BE2C (cell line): ENCODE measurements at places on chromosomes 5 and 9.
A peak's percentile ranks its signal among the peaks of the same experiment; 100 is the strongest.

GRCh38 chr5:149228618-149229297, 42.9 kb upstream of the AFAP1L1 start:
- no peak for DNase-seq

DNA sequence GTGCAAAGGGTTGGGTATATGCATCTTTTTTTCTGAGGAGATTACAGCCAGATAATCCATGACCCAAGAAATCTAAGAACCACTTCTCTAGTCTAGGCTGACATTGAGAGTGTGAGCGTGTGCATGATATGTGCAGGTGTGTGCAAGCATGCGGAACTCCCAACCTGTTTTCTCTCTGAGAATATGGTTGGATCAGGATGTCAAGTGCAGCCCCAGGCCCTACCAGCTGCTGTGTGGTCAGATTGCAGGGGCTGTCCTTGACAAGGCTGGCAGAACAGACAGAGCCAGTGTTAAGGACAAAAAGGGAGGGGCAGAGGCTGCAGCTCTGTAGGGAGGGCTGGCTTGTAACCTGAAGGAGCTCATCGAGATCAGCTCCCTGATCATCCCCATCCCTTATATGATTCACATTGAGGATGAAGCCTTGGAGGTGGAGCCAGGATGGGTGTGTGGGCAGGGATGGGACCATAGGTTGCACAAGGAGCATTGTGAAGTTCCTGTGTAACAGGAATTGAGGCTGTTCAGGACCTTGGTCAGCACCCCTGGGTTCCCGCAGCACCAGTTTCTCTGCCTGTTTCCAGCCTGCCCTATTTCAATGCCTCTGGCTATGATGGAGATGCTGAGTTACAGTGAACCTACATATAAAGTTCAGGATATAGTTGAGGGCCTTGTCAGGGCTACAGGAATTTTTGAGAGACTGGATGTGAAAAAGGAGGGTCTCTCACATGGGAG, 52.6 kb upstream of the ARAP3 start:
- no peak for DNase-seq

- no peak for DNase-seq
Measured at GRCh38 chr9:1759771-1760300, 255.3 kb upstream of the SMARCA2 start.

DNA sequence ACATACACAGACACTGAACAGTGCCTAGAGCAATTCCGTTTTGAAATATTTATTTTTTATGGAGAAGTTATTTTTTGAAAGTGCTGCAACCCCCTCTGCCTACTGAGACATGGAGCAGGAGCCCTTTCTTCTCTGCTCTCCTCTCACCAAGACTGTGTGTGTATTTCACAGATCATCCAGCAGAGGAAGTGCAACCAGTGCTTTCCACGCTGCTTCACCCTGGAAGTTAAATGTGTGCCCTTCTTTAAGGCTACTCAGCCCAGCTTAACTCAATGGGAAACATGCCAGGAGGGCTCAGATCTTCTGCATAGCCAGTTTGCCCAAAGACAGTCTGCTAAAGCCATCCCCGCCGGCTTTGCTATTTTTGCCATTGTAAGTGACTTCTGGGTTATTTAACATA, 606.3 kb downstream of the TLE1 start:
- DNase-seq = no peak

DNA sequence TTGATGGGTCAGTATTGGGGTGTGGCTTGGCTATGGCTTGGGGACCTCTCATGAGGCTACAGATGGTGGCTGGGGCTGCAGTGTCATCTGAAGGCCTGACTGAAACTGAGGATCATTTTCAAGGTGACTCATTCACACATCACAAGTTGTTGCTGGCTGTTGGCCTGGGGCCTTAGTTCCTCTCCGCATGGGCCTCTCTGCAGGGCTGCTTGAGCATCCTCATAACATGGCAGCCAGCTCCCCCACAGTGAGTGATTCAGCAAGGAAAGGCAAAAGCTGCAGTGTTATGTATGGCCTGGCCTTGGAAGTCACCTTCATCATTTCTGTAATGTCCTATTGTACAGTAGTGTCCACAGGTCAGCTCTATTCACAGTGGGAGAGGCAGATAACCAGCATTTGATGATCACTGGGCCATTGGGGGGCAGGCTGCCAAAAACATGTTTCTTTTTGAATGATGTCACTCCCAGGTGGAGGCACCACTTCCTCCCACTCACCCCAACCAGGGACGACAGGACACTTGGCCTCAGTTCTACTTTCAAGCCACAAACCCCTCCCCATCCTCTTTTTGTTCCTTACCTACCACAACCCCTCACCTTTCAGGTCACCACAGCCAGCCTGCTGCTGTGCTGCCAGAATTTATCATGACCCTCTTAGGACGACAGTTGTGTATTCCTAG, 14.4 kb downstream of the FGD3 start:
- no peak for DNase-seq

DNA sequence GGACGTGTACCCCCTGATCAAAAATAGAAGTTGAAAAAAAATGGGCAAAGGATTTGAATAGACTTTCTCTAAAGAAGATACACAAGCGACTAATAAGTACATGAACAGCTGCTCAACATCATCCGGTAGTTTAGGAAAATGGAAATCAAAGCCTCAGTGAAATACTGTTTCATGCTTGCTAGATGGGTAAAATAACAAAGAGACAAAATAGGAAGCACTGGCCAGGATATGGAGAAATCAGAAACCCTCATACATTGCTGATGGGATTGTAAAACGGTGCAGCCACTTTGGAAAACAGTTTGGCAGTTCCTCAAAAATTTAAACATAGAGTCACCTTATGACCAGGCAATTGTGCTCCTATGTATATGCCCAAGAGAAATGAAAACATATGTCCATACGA, 65.0 kb upstream of the SUB1 start:
- DNase-seq = no peak

DNA sequence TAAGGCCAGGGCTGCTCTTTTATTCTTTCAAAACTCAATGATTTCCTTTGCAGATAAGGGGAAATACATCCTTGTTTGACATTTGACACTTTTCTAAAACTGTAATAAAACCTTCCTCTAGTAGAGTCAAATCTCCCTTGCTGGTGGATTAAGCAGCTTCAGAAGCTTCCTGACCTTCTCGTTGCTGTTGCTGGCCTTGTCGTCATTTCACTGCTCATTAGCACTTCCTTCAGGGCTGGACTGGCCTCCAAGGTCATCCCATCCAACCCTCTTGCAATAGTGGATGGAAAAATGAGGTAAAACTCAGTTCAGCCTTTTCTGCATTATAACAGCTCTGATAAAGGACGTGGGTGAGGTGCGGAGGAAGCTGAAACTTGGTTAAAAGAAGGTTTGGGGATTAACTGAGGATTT, 1.1 kb upstream of the ADAMTSL1 start:
- DNase-seq = no peak

DNA sequence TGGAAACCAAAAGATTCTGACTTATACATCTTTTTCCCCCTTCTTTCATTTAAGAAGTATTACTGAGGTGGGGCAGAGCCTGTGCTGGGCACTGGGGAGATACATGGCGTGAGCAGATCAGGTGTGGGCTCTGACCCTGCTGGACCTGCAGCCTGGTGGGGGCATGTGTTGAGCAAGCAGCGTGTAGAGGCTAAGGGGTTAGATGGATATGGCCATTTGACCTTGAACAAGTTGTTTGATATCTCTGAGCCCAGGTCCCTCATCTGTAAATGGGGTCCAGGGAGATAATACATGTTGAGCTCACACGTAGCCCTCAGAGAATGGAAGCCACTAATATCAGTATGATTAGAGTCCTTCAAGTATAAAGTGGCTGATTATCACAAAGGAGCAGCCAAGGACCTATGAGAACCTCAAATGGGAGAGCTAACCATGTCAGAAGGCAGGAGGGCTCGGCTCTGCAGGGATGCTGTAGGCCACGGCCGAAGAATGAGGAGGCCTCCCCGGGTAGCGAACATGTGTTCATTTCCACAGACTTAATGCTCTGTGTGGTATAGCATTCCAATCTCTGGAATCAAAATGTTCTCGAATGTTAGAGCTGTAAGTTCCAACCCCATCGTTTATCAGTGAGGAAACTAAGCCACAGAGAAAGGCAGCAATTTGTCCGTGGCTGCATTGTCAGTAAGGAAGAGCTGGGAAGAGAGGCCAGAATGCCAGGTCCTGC, 15.4 kb upstream of the ANGPTL2 start:
- no peak for DNase-seq

- DNase-seq = no peak
Measured at GRCh38 chr9:124849801-124850200, 3.5 kb upstream of the WDR38 start.

- no peak for DNase-seq
Measured at GRCh38 chr5:122770477-122770876, 4.4 kb upstream of the SNX2 start.

DNA sequence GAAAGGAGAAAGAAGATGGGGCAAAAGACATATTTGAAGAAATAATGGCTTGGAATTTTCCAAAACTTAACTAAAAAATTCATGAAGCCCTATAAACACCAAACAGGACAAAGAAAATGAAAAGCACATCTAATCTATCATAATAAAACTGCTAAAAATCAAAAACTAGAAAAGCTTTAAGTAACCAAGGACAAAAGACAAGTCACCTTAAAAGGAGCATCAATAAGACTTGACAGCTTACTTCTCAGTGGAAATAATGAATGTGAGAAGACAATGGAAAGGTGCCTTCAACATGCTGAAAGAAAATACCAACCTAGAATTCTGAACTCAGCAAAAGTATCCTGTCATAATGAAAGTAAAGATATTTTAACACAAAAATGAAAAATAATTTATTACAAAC, 27.0 kb downstream of the GTF3C4 start:
- no peak for DNase-seq

GRCh38 chr5:139745800-139746690, 49.6 kb upstream of the PSD2 start:
- DNase-seq = peak; percentile 83

- no peak for DNase-seq
Measured at GRCh38 chr9:11933926-11934325, 759.3 kb upstream of the TYRP1 start.

GRCh38 chr5:124468671-124469411, 277.6 kb downstream of the ZNF608 start:
- DNase-seq = no peak

GRCh38 chr9:125427556-125427955, 165.9 kb downstream of the GAPVD1 start:
- no peak for DNase-seq

GRCh38 chr5:35810601-35811000, 46.1 kb upstream of the IL7R start:
- DNase-seq = no peak

GRCh38 chr9:14271093-14271673, 42.8 kb downstream of the NFIB start:
- DNase-seq = peak; percentile 94

DNA sequence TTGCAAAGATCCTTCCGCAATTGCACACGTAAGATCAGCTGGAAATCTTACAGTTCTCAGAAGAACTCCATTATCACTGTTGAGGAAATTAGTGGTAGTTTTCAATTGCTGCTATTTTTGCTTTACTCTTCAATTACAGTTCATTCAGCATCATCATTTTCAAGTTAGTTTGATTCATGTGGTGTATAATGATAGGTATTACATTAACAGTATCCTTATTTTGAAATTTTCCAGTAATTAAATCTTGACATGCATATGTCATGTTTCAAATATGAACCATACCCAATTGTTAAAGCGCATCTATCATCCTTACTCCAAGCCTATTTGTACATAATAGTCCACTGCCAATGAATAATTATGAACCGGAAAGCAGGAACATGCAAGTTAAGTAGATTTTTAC, 60.3 kb downstream of the NR6A1 start:
- no peak for DNase-seq

DNA sequence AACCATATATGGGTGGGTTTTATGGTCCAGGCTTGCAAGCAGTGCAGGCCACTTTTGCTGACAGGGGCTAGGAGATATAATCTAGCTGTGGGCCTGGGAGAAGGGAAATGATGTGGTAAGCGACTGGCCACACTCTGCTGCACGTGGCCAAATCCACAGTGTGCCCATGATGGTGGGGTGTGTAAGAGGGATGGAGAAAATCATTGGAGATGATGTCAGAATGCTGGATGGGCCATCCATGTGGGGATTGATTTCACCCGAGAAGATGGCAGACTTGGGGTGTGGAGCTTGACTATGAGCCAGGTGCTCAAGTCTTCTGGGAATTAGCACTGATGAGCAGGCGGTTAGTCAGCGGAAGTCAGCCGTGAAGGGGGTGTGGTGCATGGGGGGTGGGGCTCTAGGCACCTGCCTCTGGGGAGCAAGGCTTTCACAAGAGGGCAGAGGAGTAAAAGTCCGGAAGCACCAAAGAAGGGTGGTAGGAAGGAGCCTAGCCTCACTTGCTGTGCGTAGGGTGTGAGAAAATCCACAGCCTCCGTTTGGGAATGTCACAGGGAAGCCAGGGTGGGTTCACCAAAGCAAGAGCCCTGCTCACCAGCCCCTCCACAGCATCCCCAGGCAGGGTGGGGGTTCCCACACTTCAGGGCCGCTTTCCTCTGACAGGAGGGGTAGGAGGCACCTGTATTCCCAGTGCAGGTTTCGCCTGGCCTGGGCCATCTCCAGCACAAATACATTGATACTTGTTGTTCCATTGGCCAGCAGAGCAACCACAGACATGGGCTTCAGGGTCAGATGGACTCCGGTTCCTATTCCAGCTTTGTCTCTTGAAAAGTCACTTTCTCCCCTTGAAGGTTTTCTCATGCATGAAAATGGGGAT, 44.5 kb upstream of the ANGPTL2 start:
- peak; percentile 62 for DNase-seq

- DNase-seq = no peak
Measured at GRCh38 chr5:76720988-76721569, 5.2 kb downstream of the F2R start.

DNA sequence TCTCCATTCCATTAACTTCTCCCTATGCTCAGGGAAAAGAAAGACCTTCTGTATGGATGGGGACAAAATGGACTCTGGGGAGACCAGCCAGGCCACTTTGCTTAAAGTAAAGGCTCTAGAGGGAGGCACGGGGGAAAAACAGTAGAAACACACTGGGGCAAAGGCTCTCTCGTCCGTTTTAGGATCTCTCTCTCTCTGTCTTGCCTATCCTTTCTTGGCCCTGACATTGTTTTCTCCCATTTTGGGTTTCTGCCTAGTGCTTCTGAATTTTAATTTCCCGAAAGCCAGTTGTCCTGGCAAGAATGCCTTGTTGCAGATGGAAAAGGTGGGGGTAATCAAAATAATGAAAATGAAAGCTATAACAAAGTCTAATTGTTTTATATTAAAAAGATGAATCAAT, 28.2 kb downstream of the NMUR2 start:
- no peak for DNase-seq

GRCh38 chr9:90801241-90801972, at the start of gene SYK:
TSS of gene SYK (plus strand) at chr9:90801819. CDS start at chr9:90843899, 42,080 bp downstream.
- no peak for DNase-seq

- peak; percentile 12 for DNase-seq
Measured at GRCh38 chr9:127974769-127975261, 6.0 kb downstream of the EEIG1 start.

DNA sequence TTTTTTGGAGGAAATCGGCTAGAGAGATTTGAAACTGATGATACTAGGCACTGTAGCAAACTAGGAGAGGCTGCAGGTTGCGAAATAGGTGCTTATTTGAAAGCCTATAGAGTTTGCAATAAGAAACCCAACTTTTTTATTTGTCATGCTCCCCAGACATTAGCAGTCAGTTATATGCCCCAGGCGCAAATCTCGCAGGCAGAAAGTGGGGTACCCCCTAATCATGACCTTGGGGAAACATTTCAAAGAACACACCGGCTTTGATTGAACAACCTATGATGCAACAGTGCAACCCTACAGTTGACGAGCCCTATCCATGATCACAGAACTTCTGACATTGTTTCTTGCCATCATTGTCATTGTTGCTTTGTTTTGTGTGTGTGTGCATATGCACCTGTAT, 510.5 kb downstream of the RAB3C start:
- DNase-seq = no peak

GRCh38 chr5:112329419-112330090, 89.5 kb downstream of the EPB41L4A start:
- no peak for DNase-seq

- no peak for DNase-seq
Measured at GRCh38 chr9:78879324-78880100, 582.6 kb downstream of the PSAT1 start.
